Urinary bladder (tissue), 4 donors: ENCODE measurements at places on chromosomes 4 and X. TPM values are rescaled to one million over a fixed set of nuclear protein-coding genes. Genes with fewer than 3 reads are reported as not detected.

- no peak for DNase-seq
Measured at GRCh38 chr4:125518281-125518680, 203.5 kb downstream of the FAT4 start.

- DNase-seq: no peak
Measured at GRCh38 chr4:79445371-79445781, 37.3 kb upstream of the GK2 start.

- no peak for DNase-seq
Measured at GRCh38 chr4:71257761-71258160, 81.1 kb upstream of the SLC4A4 start.

DNA sequence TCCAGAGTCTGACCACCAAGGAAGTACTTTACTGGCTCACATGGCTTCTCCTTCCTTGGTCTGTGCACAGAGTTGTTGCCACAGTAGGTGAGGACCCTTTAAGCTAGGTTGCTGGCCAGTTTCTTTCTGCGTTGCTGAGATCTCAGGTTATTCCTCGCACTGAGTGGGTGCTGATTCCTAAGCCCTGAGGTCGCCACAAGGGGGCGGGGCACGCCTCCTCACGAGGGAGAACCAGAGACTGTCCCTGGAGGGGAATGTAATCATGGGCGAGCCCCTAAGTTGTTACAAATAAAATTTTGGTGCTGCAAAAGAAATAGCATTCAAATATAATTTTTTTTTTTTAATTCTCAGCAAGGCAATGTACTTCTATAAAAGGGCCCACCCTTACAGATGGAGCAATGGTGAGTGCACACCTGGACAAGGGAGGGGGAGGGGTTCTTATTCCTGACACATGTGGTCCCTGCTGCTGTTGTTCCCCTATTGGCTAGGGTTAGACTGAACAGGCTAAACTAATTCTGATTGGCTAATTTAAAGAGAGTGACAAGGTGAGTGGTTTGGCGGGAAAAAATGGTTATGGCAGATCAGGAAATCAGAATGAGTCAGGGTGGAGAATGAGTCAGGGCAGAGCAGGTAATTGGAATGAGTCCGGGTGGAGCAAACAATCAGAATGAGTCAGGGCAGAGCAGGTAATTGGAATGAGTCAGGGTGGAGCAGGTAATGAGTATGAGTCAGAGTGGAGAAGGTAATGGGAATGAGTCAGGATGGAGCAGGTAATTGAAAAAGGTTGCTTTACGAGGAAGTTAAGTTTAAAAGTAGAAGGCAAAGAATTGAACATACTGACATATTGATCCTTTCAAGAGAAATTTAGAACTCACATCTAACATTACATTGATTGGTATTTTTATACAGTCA, 107.5 kb downstream of the VSIG4 start:
- no peak for DNase-seq

GRCh38 chrX:55874807-55875206, 157.3 kb downstream of the RRAGB start:
- no peak for DNase-seq

DNA sequence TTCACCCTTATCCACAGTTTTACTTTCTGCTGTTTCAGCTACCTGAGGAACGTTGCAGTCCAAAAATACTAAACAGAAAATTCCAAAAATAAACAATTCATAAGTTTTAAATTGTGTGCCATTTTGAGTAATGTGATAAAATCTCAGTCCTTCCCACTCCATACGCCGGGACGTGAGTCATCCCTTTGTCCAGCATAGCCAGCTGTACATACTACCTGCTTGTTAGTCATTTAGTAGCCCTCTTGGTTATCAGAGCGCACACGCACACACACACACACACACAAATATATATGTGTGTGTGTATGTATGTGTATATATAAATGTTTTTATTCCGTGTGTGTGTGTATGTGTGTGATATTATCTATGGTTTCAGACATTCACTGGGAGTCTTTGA, 4.8 kb upstream of the CCSER1 start:
- DNase-seq: no peak

Gene FAM9B
- 0.79 TPM for total RNA-seq

Gene GYPB
- 5.8 TPM for total RNA-seq

Gene ITGB1BP2
- total RNA-seq: 19.6 TPM
